DMS79 (cell line): ENCODE measurements at places on chromosomes 3 and 15.
A peak's percentile ranks its signal among the peaks of the same experiment; 100 is the strongest.

GRCh38 chr3:86175051-86175536 is 815.9 kb downstream of the VGLL3 start:
- no peak for DNase-seq

GRCh38 chr3:157705258-157705657 is 202.0 kb upstream of the VEPH1 start:
- no peak for DNase-seq

GRCh38 chr3:23552506-23552905 is 253.2 kb upstream of the UBE2E1 start:
- DNase-seq = no peak

- DNase-seq = no peak
Observed at GRCh38 chr3:64290864-64291263, 65.6 kb upstream of the PRICKLE2 start.

DNA sequence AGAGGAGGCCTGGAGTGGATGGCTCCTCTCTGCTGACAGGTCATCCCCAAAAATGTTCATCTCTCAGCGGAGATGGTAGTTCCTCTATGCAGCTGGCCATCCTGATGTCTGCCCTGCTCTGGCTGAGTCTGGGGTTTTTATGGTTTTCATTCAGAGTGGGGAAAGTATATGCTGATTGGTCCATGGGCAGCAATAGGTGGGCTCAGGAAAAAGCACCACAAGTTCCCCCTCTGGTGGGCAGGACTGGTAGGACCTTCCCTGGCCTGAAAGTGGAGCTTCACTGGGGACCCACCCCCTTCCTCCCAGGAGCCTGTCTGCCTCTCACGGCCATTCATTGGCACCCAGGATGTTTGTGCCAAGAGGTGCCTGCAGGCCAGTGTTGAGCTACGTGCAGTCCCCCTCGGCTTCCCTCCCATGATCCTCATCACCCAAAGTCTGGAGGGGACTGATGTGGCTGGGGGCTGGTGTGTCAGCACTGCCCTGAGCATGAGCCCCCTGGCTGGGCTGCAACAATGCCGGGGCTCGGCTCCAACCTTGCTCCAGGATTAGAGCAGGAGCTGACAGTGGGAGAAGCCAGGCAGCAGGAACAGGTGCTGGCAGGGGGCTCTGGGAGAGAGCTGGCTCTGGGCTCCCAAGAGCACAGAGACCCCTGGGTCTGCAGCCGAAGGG is 13.1 kb upstream of the BLOC1S6 start:
- no peak for DNase-seq

- no peak for DNase-seq
Observed at GRCh38 chr15:90868261-90868689, at the start of gene FURIN. Gene FURIN, plus strand, starts transcription at chr15:90868588. Its CDS starts 7,153 bp downstream, at chr15:90875741.

DNA sequence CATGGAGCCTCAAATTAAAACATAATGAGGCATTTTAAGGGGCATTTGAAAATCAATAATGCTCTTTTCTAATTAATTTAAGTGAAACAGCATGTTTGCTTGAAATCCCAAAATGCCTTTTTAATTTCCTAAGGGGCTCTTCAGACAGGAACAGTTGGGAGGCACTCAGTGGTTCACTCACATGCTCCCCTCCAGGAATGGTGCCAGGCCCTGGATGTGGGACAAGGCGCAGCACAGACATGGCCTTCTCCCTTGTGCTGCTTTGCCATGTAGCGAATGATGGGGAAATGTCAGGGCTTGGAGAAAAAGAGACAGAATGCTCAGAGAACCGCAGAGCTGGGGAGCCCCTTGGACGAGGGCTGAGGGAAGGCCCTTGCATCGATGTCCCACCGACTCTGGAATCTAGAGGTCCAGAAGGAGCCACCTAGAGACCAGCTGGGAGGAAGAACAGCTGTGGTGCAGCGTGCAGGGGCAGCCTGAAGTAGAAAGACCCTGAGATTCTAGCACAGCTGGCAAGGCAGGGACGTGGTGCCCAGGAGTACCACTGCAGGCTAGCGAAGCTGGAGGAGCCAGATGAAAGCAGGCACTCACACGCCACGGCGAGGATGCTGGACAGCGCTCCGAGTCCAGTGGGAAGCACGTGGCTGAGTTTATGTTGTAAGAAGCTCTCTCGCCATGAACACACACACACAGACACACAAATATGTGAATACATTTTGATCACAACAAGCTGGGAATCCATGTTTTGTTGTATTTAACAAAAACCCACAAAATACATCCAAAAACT is 27.0 kb downstream of the NSMCE3 start:
- DNase-seq = peak; percentile 59

DNA sequence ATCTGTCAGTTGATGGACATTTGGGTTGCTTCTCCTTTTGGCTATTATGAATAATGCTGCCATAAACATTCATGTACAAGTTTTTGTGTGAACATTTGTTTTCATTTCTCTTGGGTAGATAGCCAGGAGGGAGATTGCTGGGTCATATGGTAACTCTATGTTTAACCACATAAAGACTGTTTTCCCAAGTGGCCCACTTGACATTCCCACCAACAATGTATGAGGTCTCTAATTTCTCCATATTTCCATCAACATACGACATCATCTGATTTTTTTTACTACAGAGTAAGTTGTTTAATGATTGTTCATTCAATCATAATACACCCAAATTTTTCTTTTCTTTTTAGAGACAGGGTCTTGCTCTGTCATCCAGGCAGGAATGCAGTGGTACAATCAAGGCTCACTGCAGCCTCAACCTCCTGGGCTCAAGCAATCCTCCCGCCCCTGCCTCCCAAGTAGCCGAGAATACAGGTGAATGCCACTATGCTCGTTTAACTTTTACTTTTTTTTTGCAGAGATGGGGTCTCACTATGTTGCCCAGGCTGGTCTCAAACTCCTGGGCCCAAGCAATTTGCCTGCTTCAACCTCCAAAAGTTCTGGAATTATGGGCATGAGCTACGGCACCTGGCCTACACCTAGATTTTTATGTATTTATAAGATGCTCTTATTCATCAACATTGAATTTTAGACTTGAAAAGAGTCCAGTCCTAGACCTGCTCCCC is 6.8 kb downstream of the IP6K1 start:
- DNase-seq = no peak

- DNase-seq = no peak
Observed at GRCh38 chr3:126546013-126546412, 12.7 kb downstream of the C3orf22 start.

GRCh38 chr3:128170866-128171516 is 17.7 kb downstream of the EEFSEC start:
- peak; percentile 27 for DNase-seq

GRCh38 chr3:194296454-194297263 is 54.5 kb downstream of the CPN2 start:
- DNase-seq = no peak

- DNase-seq = no peak
Observed at GRCh38 chr15:40894681-40895448, 615 bp downstream of the VPS18 start.

DNA sequence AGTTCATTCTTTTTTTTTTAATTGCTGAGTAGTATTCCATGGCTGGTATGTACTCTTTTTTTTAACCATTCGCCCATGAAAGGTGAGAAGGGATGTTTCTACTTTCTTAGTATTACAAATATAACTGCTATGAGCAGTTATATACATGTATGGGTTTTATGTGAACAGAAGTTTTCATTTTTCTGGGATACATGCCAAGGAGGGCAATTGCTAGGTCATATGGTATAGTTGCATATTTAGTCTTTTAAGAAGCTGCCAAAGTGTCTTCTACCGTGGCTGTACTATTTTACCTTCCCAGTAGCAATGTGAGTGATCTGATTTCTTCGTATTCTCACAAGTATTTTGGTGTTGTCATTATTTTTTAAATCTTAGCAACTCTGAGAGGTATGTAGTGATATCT is 11.2 kb upstream of the KLHL40 start:
- DNase-seq = no peak

DNA sequence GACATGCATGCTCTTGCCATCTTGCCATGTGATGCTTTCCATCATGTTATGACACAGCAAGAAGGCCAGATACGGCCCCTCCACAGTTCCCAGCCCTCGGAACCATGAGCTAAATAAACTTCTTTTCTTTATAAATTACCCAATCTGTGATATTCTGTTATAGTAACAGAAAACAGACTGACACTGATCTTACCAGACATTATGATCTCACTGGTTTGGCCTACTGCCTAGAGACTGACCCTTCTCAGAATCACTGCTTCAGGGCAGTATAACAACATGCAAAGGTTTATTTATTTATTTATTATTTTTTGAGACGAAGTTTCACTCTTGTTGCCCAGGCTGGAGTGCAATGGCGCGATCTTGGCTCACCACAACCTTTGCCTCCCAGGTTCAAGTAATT is 14.0 kb downstream of the ZNF619 start:
- DNase-seq = no peak

GRCh38 chr3:140242818-140243276 is 307.9 kb downstream of the CLSTN2 start:
- DNase-seq = peak; percentile 82

- DNase-seq = no peak
Observed at GRCh38 chr3:125684199-125684598, 88.9 kb upstream of the OSBPL11 start.

- no peak for DNase-seq
Observed at GRCh38 chr3:188298585-188298984, 144.6 kb downstream of the LPP start.

DNA sequence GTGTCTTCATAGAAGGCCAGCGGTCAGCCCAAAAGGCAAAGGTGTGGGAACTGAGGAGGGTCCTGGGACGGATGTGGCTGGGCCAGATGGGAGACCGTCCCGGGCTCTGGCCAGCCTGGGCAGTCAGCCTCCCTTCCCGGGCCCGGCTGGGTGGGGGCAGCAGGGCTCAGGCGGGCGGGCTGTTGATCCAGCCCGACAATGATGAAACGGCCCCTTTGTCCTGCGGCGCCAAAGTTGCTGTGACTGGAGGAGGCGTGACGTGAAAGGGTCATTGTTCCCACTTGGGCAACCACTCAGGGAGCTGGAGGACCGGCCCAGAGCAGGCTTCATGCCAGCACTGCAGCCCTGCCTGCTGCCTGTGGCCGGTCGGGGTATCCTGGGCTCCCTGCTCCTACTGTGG is 16.5 kb downstream of the DUSP7 start:
- peak; percentile 16 for DNase-seq

GRCh38 chr3:140494970-140495369 is 182.9 kb upstream of the TRIM42 start:
- DNase-seq = no peak

GRCh38 chr15:38600236-38600635 is 35.6 kb upstream of the RASGRP1 start:
- DNase-seq = no peak

DNA sequence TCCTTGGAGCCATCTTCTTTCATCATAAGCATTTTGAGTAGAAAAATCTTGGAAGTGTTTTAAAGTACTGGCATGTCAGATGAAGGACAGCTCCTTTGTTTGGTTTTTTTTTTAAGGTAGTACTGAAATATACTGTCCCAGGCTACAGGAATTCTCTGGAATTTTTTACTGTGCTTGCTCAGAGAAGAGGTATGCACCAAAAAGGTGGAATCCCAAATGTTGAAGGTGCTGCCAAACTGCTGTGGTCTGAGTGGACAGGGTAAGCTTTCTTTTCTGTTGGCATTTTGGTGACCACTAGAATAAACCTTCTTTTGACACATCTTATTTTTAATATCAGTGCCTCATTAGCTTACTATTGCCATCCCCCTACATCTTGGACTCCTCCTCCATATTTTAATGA is 7.2 kb downstream of the GNL3 start:
- DNase-seq = no peak

DNA sequence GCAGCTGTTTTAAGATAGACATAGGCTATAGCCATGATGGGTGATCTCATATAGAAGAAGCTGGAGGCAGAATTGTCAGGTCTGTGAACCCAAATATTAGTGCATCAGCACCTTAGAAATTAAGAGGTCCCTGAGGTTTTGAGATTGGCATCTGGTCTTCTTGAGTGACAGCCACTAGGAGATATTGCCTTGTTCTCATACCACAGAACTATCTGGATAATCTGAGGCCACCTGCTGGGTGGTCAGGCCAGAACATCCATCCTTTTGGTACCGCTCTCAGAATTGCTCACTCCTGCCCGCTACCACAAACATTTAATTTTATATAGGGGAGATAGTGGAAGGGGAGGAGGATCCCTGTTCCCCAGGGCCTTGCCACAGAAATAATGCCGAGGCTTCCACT is 210.6 kb upstream of the ZPLD1 start:
- no peak for DNase-seq
